Hepatic stellate cell (primary cell): ENCODE measurements at places on chromosomes 3 and 15.

DNA sequence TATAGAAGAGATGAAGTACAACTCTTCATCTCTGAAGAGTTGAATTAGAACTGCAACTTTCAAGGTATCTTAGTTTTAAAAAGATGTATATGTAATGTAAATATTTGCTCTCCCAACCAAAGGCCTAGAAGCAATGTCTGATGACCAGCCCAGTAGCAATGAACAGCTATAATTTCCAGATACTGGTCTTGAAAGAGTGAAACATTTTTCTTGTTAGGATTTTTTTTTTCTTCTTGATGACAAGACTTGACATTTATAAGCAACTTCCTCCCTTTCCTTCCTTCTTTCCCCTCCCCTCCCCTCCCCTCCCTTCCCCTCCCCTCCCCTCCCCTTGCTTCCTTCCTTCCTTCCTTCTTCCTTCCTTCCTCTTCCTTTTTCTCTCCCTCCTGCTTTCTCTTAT lies 423.4 kb downstream of the ZIC1 start:
- DNase-seq: no peak

DNA sequence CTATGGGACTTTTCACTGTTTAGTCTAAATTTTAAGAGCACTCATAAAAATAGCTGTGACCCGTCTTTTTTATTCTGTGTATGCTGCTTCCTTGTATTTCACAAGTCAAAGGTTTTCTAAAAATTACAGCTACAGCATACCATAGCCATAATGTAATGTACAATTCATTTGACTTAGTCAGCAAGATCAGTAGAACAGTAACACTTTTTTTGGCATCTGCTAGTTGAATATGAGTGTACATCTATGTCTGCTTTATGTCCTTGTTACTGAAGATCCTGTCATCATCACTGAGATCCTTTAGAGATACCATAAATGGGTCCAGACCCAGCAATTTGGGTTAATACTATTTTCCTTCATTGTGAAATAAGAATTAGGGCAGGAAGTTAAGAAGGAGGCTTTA lies 42.2 kb downstream of the CMSS1 start:
- peak; percentile 34 for DNase-seq

DNA sequence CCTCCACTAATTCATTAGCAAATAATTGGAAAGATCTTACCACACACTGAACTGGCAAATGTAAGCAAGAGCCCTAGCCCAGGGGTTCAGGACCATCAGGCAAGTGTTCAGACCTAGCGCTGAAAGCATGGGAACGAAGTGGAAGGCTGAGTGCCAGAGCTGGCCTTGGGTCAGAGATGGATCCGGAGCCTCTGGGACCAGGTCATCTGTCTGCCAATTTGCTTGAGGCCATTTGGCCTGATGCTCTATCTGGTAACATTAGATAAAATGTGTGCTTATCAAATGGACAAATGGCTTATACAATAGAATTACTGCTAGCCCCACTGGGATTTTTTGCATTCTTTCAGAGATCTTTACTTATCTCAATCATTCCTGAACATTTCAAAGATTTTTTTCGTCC lies 1.4 kb upstream of the TMC3 start:
- no peak for DNase-seq

- peak; percentile 64 for DNase-seq
These were observed 1.2 kb downstream of the MECOM start for GRCh38 chr3:169662132-169662842.

- DNase-seq: no peak
These were observed 15.7 kb downstream of the ACAN start for GRCh38 chr15:88818920-88819319.

GRCh38 chr3:118348169-118348557 lies 686.5 kb downstream of the IGSF11 start:
- no peak for DNase-seq

GRCh38 chr3:52021489-52022268 lies 26.0 kb upstream of the RPL29 start:
- DNase-seq: no peak

GRCh38 chr3:32794487-32795308 lies 23.1 kb upstream of the TRIM71 start:
- DNase-seq: no peak

DNA sequence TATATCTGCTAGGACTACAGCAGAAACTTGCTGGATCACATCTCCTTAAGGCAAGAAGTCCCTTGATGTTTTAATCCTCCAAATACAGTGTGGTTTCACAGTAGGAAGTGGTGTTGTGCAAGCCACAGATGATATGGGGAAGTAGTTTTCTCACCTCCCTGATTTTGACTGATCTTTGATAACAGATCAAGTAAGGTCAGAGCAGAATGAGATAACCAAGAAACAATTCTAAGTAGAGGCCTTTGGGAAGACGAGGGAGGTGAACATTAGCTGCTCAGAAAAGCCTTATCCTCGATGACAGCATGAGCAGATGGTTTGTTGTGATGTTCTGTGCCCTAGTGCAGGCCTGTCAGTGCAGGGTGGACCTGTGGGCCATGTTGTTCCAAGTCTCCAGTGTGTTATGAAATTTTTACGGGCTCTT lies 61.3 kb downstream of the RIOX2 start:
- DNase-seq: no peak

GRCh38 chr3:69433121-69433968 lies 47.5 kb upstream of the FRMD4B start:
- DNase-seq: no peak

- no peak for DNase-seq
These were observed 20.5 kb downstream of the POLR2M start for GRCh38 chr15:57727031-57727430.

DNA sequence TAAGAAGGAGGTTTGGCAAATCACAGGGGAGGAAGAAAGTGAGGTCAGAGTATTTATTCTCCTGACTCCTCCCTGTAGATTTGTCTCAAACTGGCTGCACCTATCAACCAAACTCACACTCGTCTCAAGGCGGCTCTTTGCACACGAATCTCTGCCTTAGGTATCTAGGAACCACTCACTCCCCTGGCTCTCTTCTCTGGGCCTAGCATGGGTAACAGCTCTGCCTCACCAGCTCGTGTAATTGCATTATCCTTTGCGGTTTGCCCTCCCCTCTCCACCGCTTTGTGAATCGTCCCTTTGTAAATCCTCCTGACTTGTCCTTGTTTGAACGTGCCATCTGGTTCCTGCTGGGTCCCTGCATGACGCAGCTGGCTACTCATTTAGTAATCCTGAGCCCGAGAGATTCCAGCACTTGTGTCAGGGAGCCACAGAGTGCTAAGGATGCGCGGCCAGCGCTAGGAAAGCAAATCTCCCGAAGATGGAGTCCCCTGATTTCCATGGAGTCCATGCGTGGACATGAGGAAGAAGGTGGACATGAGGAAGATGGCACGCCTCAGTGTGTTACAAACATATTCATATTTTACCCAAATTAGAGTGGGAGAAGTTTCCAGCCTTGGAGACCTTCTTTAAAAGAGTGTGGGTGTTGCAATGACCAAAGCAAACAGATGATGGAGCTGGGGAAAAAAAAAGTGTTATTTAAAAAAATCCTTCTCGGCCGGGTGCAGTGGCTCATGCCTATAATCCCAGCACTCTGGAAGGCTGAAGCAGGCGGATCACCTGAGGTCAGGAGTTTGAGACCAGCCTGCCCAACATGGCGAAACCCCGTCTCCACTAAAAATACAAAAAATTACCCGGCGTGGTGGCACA lies 26.7 kb downstream of the NRROS start:
- peak; percentile 39 for DNase-seq

- no peak for DNase-seq
These were observed 328.0 kb downstream of the KCNH8 start for GRCh38 chr3:19476281-19476680.

DNA sequence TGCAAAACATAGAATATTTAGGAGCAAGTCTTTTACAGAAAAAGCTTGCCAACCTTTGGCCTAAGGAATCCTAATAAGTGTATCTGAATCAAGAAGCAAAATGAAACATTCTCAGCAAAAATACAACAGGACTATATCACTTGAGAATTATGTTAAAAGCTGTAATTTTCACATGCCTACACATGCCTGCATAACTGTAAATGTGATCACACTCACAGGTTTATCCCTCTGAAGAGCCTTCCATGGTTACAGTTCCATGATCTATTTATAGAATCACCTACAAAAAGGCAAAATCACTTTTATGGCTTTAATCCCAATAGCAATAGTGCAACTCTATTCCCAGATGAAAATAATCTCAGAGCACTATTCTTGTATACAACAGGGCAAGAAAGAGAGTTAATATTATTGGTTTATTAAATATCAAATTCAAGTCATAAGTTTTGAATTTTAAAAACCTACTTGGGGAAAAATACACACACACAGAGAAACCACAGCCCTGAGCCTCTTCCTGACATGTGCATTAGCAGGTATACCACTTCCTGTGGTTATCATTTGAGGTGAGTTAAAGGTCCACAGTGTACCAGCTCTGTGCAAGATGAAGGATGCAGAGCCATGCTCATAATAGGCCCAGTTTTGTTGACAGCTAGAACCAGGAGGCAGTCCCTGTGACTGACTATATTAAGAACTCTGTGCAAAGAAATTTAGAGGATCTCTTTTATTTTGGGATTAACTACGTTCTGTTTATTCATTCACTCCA lies 252.5 kb upstream of the TGFBR2 start:
- DNase-seq: no peak

GRCh38 chr15:28947221-28947674 lies 61.5 kb downstream of the APBA2 start:
- no peak for DNase-seq
